Colonic mucosa (tissue), 4 donors: ENCODE measurements at places on chromosomes 6 and 20.

DNA sequence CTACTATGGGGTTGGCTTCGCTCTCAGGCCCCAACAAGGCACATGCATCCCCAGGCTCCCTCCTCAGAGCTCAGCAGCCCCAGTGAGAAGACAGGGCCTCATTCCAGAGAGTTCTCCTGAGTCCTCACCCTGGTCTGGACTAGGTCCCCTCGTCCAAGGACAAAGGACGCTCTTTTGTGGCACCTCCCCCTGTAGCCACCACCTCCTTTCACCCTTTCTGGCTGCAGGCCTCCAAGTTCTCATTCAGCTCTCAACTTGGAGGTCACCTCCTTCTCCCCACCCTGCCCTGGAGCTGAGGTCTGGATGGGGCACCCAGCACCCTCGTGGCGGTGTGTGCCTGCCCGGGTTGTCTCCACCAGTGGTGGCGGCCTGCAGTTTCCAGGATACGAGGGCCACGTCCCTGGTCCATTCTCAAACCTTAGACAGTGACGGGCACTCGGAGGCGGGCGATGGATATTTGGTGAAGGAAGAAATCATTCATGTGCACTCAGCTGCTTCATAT is 2.5 kb downstream of the UNC93A start:
- DNase-seq: no peak

DNA sequence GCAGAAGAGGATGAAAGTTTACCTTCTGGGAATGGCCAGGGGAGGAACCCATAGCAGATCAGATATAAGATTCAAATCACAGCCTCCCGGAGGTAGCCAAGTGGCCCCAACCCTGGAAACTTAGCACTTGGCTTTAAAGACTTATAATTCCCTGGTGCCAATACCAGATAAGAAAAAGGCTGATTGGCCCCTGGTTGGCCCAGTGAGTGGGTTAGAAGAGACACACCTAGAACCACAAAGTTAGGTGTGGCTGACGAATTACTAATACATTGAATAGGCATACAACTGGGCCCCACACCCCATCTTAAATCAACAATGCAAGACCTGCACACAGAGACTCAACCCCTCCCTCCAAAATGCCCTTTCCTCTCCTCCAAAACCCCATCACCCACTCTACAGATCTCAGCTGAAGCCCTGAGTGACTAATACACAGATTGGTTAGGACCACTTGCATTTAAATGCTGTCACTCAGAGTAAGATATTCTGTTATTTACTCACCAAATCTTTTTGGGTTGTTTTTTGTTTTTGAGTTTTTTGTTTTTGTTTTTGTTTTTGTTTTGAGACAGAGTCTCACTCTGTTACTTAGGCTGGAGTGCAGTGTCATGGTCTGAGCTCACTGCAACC is 315.4 kb upstream of the JARID2 start:
- DNase-seq: peak; percentile 52

- DNase-seq: no peak
Measured at GRCh38 chr20:42267793-42268384, 649.7 kb upstream of the CHD6 start.

GRCh38 chr6:19327661-19328060 is 509.5 kb upstream of the ID4 start:
- no peak for DNase-seq

GRCh38 chr6:7258231-7258763 is 54.7 kb downstream of the SSR1 start:
- DNase-seq: no peak

DNA sequence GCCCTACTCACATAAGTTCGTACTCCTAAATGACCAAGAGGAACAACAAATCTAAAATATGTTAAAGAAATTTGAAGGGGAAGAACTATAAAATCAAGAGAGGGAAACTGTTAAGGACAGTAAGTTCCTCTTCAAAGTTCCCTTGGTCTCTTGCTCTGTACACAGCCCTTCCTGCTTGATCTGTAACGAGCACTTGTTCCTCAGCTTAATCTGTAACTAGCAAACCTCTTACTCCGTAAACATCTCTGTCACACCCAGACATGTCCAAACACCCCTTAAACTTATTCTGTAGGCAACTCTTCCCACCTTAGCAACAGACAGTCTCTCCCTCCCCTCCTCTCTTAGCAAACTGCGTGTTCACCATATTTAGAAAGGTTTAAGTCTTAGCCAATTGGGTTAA is 29.9 kb downstream of the PLN start:
- no peak for DNase-seq

DNA sequence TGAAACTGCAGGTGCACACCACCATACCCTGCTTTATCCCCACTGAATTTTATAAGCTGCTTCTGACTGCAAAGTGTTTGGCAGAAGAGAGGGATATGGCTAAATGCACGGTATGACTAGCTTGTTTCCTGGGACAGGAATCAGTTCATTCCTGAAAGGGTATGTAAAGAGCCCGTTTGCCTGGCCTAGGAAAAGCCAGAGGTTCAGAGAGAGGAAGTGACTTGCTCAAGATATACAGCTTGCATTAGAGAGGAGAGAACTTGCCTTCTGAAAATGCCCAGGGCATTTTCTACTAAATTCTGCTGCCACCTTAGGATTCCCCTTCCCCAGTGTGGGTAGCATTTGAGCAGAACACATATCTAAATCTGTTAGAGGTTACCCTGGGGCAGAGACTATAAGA is 683 bp upstream of the GCNT2 start:
- no peak for DNase-seq

DNA sequence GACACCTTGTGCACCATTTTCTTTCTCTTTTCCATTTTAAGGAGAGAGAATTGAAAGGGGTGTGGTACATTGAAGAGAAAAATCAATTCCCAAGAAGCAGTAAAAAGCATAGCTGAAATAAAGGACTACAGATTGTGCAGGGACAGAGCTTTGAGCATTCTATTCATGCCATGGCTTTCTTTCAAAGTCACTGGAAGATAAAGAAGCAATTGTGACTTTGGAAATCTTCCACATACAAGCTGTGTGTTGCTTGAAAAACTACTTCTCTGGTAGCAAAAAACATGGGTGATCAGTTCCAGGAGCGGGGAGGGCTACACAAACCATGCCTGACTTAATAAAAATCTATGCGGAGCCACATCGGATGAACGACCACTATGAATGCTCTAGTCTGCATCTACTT is 230.2 kb upstream of the THEMIS start:
- DNase-seq: no peak

DNA sequence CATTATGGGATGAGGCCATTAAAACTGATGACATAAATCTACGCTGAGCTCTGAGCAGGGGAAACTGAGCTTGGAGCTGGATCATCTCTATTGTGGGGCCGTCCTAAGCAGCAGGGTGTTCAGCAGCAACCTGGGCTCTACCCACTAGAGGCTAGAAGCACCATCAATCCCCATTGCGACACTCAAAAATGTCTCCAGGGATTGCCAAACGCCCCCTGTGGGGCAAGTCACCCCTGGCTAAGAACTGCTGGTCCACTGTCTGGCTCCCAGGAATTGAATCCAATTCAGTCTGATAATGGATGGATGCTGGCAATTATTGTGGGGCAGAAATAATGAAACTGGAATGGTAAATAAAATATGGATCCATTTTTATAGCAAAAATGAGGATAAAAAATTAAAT is 38.2 kb downstream of the PMEPA1 start:
- no peak for DNase-seq

DNA sequence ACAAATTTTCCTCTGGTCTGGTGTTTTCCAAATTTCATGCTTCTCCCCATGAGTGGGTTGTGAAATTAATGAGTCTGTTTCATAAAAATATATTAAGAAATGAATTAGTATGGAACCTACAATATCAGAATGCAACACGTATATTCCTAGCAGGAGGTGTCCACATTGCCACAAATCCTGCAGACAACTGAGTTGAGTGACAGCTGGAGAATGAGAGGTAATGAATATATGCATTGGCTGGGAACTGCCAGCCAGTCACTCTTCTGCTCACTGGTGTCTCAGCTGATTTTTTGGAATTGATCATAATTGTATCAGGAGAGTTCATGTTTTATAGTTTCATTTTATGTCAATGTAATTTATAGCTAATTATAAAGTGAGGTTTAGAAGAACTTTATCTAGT is 6.3 kb upstream of the ARFGEF3 start:
- no peak for DNase-seq

DNA sequence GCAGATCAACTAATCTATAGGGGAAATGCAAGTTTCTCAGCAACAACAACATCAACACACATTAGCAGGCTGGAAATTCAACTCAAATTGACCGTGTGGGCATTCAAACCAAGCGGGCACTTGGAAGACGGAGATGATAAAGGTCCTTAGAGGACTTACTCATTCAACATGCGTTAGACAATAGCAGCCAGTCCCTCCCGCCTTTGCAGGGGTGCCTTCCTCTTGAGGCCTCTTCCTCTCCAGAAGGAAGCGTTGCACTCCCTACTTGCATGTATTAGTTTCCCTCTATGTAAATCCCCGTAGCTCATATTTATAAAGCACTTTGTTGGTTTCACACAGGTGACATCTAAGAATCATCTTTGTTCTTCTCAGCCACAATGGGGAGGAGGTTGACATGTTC is 300.8 kb upstream of the STXBP5 start:
- no peak for DNase-seq

GRCh38 chr20:53276143-53276542 is 304.0 kb downstream of the TSHZ2 start:
- DNase-seq: no peak

DNA sequence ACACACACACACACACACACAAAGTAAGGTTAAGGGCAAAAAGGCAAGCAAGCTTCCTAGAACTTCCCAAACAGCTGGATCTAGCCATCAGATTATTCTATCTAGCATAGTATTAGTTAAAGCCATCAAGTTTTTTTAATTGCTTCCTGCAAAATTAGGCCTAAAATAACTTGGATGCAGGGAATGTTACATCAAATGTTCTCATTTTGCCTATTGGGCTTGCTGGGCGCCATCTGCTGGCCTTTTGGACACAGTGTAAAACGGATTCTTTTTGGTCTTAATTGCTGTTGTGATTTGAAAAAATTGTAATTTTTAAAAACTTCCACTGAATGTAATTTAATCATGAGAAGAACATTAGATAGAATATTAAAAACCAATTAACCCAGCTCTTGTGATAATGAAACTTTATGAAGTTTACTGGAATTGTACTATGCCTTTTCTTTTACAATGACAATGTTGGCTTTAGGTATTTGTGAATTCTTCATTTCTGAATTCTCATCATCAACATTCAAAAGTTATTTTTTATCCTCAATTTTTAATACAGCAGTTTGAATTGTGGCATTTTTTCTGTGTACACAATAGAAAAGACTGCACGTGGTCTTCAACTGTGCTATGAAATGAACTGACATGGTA is 6.8 kb downstream of the MKKS start:
- peak; percentile 50 for DNase-seq

DNA sequence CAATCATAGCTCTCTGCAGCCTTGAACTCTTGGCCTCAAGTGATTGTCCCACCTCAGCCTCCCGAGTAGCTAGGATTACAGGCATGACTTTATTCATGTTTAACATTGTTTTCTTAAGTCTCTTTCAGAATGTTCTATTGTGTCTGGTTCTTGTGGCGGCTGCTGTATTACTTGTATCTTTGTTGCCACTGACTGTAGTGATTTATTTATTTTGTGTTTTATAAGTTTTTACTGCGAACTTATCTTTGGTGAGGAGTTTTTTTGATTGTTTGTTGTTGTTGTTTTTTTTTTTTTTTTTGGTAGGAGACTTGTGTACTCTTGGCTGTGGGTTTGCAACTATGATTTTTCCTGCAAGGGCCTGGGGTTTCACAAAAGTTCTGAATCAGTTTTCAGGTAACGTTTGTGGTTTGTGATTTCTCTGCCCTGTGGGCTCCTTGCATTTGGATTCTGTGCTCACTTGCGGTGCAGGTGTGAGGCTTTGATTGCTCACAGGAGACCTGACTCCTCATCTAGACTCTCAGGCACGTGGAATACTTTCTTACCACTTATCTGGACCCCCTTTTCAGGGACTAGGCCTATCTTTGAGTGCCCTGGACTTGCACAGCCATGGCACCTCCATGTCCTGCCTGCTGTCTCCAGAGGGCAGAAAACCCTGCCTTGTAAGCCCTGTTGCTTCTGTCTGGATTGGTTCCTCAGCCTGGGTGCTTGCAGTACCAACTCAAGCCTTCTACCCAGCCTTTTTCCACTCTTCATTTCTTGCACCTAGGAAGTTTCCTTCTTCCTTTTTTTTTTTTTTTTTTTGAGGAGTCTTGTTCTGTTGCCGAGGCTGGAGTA is 25.2 kb downstream of the KIF25 start:
- DNase-seq: no peak

- DNase-seq: no peak
Measured at GRCh38 chr20:62060631-62061541, 4.8 kb downstream of the TAF4 start.

DNA sequence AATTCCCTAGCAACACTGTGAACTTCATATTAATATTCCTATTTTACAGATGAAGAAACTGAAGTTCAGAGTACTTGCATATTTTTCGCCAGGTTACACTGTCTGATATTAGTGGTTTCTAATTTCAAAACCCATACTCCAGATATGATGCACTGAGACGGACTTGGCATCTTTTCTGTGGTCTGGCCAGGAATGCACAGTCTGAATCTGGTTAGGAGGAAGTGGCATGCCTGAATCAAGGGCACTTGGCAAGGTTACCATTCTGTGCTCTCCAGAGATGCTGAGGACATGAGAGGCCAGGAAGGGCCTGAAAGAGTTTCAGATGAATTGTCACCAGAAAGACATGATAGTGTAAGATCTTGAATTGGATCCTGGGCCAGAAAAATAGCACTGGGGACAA is 150.1 kb downstream of the HAO1 start:
- DNase-seq: no peak

GRCh38 chr20:49233226-49233625 is 14.0 kb downstream of the DDX27 start:
- DNase-seq: no peak

DNA sequence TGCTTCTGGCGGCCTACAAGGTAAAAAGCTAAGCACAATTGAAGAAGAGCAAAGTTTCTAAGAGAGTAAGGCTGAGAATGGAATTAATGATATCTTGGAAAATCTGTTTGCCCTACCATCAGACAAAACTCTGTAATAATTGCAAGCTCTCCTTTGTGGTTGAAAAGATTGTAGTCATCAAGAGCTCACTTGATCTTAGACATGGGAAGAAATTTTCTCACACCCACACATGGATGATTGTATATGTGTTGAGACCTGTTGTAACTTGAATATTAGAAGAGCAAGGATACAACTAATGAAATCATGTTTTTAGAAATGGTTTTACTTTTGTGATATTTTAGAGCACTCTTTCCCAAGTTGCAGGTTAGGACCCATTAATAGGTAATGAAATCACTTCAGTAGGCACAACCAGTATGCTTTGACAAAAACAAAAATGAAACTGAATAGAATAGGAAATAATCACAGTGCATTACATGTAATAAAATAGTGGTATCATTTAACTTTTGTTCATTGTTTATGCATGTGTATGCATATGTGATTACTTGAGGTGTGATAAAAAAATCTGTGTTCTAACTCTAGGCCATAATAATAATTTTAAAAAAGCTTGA is 14.0 kb downstream of the DCBLD1 start:
- no peak for DNase-seq

DNA sequence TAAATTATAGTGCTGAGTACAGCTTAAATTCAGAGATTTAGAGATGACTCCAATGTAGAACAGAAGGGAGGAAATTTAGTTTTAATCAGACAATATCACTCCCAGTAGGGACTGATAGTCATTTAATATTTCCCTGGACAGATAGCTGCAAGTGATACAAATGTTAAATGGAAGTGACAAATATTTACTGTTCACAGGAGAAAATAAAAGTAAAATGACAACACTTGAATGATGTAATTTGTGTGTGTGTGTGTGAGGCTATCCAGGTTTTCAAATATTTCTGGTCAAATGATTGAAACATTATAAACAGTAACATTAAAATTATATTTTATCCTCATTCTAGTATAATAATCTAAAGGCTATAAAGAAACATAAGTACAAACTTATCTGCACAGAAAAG is 220.3 kb upstream of the THEMIS start:
- no peak for DNase-seq

- DNase-seq: no peak
Measured at GRCh38 chr20:21820688-21821087, 115.2 kb downstream of the PAX1 start.
